ENCODE measurements at places on chromosomes 1 and 21. TPM values are rescaled to one million over a fixed set of nuclear protein-coding genes. Genes with fewer than 3 reads are reported as not detected.

Gene DCST2
- not detected for polyA plus RNA-seq

Gene PDIK1L
- 5.5 TPM for polyA plus RNA-seq

Gene THEMIS2
- 39.3 TPM for polyA plus RNA-seq

- peaks cover 3% of the 10 kb centered on the region for H3K4me1 ChIP-seq
- no peak overlapping the region for H3K4me3 ChIP-seq
- H3K36me3 ChIP-seq, result no peaks in the 10 kb centered on the region
Measured at GRCh38 chr1:32498751-32499150, 33.9 kb downstream of the ZBTB8B start.

DNA sequence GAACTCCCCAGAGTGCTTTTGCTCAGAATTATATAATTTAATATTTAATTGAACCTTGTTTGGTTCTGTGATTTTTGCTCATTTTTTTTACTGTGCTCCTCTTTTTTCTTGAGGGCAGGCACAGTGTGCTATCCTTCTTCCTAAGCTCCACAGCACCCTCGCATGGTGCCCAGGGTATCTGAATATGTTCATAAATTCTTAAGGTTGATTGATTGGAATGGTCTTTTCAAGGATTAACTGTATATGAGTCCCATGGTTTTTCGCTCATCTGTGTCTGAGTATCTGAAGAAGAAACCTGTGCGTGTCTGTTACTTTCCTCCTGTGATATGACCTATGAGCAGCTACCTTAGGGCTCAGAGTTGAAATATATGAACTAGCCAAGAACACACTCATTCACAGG lies 393.7 kb downstream of the HLX start:
- H3K36me3 ChIP-seq, result no peaks in the 10 kb centered on the region
- H3K27me3 ChIP-seq, result no peaks in the 10 kb centered on the region
- no peaks in the 10 kb centered on the region for H3K4me1 ChIP-seq
- no peak overlapping the region for H3K4me3 ChIP-seq

DNA sequence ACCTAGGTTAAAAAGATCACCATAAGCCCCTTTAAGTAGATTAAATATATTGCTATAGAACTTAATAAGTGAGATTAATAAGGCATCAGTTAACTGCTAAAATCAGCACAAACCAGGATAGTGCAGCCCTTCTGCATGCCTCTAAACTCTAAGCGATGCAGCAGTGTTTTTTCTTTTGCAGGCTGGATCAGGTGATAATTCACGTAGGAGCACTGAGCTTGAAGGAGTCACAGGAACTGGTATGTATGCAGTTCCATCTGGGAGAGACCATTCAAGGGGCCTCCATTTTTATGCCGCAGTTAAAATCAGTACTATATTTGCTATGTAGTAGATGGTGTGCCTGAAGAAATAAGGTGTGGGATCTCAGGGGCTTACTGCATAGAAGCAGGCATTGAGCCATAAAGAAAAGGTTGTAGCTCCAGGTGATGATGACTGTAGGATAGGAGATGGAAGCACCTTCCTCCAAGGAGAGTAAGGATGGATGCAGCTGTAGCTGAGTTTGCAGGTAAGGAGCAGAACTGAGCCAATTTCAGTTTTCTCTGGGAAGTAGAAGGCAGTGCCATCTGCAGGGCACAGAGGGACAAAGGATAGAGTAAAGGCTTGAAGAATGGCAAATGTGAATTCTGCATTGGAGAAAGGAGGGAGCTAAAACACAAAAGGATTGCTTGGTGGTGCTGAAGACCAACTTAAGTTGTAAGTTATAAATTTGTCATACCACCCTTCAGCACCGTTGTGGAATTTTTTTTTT lies 22.6 kb downstream of the NPL start:
- H3K36me3 ChIP-seq, result peaks cover 2% of the 10 kb centered on the region
- H3K4me1 ChIP-seq, result no peaks in the 10 kb centered on the region
- DNase-seq, result no peak
- no peak overlapping the region for H3K4me3 ChIP-seq
- no peaks in the 10 kb centered on the region for H3K27me3 ChIP-seq
